IPS-NIHi11 (cell line): ENCODE measurements at places on chromosomes 16 and 17.

- no peak for DNase-seq
These were observed 48.7 kb upstream of the NLK start for GRCh38 chr17:27993723-27994310.

DNA sequence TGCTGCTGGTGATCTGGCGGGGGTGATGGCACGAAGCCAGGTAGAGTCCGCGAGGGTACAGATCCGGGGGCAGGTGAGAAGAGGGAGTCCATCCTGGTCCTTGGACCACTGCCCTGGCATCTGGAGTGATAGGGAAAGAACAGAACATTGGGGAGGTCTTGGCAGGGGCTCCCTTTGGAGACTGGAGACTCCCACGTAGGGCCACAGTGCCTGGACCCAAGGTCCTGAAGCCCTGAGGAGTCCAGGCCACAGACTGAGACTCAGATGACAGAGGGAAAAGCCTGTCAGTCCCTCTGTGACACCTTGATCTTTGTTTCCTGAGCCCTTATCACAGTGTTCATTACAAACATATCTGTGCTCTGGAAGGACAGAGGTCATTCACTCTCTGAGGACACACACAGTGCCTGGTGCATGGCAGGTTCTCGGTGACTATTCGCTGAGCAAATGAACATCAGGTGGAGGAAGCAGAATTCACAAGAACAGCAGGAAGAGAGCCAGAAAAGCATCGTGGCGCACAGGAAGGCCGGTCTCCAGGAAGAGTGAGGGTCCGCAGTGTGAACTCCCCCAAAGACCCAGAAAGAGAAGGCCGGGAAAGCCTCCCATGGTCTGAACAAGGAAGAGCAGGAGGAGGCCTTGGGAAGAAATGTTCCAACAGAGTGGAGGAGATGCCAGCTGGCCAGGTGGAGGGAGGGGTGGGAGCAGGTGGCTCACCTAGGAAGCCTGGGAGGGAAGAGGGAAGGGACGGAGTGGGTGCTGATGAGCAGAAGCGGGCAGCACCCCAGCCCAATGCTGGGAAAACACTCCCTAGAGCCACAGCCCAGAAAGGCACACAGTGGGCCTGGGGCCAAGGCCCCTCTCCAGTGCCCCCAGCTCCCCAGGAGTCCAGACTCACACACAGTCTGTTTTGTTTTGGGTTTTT is 20.5 kb downstream of the PEMT start:
- no peak for DNase-seq

GRCh38 chr17:65824901-65825300 is 263.5 kb upstream of the AXIN2 start:
- no peak for DNase-seq

DNA sequence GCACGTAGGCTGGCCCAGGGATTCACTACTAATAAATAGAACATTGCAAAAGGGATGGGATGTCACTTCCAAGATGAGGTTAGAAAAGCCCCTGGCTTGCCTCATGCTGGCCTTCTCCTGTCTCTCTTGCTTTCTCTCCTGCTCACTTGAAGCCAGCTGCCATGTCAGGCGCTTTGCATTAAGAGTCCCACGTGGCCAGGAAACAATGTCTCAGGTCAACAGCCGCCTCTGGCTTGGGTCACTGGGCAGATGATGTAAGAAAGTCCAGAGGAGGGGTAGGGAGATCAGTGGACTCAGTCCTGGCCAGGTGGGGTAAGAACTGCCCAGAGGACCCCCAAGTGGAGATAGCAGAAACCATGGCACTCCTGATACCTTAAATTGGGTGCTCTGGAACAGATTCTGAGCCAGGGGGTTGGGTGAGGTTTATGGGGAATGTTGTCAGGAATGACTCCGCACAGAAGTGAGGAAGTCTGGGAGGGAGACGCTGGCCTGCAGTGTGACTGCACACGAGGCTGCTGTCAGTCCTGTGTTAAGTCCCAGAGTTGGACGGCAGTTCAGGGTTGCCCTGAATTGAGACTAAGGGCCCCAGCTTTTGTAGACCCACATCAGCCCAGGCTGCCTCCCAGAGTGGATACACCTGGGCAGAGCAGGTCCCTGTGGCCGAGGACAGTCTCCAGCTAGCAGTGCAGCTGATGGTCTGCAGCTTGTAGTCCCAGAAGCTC is 17.7 kb downstream of the C16orf82 start:
- DNase-seq, result no peak

DNA sequence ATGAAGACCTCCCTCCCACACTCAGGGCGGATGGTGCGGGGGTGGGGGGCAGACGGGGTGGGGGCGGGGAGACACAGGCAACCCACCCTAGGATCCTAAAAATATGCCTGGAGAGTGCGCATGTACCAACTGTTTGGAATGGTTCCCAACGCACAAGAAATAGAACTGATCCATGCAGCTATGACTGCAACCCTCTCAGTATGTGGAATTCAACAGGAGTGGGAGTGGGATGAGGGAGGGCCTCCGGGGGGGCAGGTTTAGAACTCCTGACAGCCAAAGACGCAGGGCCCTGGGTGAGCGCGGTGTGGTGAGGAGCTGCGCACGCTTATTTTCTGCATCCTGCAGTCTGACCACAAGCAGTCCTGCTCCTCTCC is 1.1 kb upstream of the P2RX5 start:
- DNase-seq, result no peak

DNA sequence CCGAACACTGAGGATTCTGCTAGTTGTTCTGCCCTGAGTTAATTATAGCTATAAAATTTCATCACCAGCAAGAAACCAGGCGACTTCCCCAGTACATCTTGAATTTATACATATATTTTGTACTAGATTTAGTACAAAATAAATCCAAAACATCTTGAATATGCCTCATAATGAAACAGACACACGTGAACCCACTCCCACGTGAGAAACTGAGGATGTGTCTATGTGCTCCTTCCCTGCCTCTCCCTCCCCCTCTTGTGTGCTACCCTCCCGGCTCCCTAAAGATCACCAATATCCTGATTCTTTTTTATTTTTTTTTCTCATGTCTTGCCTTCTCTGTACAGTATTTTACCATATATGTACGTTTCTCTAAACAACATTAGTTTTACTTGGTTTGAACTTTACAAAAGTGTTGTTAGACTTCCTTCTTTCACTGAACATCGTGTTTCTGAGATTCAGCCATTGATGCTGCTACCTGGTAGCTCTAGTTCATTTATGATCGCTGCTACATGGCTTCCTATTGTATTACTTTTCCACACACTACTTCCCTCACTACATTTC is 1.1 kb upstream of the LCMT1 start:
- no peak for DNase-seq

DNA sequence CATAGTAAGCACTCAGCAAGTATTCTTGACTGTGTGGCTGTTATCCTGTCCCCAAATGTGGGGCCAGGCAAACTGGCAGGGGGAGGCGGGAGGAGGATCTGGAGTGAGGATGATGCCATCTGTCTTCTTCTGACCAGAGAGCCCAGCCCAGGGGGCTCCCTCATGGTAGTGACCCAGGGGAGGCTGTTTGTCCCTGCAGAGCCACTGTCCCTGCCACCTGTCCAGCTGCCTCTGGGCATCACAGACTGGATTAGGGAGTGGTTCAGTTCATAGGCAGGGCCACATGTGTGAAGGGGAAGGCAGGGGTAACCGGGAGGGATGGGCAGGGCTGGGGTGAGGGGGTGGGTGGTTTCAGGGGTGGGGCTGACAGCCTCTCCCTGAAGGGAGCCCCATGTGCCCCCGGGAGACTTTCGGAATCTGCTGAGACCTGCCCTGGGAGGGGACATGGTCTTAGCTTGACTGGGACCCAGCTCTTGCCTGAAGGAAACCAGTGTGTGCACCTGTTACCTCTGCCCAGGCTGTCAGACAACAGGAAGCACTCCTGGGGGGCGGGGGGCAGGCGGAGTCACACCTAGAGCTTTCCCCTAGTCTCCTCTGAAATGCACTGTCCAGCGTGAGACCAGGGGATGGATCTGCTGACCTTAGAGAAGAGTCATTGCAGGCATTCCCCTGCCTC is 15.2 kb downstream of the ARHGAP23 start:
- DNase-seq, result no peak

DNA sequence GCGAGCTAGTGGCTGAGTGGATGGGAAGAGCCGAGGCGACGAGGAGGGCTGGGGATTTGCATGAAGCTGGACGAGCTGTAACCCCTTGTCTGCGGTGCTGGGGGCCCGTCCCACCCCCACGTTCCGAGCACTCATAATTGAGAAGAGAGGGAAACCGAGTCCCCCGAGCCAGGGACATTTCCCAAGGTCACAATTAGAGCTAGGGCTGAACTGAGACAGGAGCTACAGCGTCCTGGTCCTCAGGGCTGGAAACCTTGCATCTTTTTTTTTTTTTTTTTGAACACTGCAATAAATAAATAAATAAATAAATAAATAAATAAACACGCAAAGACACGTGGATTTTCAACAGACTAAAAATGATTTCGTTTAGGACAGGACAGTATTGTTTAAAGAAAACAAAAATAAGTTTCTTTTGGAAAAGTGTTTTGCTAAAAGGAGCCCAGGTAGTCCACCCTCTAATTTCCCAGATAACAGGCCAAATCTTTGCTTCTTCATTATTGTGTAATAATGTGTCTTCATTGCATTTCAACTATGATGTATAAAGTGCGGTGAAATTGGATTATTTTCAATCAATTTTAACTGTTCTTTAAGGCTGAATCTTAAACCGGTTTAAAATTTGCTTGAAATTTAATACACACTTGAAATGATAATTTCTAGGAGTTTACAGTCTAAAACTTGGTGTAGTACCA is 992 bp downstream of the GDPD1 start:
- DNase-seq, result no peak
